Neural progenitor cell (in vitro differentiated cells): ENCODE measurements at places on chromosomes 2 and 18.

GRCh38 chr18:69758458-69758857, 189.2 kb downstream of the CD226 start:
- DNase-seq: no peak

DNA sequence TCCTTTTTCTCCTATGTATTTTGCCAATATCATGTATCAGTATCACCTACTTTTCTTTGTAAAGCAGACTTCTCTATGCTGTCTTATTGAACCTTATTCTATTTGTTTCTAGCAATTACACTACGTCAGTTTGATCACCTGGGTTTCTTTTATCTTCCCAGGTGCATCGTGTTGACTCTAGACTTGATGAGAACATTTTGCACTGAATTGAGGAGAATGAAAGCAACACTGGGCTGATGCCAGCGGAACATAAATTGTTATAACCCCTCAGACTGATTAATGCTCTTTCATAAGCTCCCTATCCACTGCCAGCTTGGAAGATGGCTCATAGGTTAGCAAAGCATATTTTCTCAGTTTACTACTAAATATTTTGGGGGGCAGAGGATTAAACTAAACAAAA, 140.6 kb downstream of the EPHA4 start:
- no peak for DNase-seq

DNA sequence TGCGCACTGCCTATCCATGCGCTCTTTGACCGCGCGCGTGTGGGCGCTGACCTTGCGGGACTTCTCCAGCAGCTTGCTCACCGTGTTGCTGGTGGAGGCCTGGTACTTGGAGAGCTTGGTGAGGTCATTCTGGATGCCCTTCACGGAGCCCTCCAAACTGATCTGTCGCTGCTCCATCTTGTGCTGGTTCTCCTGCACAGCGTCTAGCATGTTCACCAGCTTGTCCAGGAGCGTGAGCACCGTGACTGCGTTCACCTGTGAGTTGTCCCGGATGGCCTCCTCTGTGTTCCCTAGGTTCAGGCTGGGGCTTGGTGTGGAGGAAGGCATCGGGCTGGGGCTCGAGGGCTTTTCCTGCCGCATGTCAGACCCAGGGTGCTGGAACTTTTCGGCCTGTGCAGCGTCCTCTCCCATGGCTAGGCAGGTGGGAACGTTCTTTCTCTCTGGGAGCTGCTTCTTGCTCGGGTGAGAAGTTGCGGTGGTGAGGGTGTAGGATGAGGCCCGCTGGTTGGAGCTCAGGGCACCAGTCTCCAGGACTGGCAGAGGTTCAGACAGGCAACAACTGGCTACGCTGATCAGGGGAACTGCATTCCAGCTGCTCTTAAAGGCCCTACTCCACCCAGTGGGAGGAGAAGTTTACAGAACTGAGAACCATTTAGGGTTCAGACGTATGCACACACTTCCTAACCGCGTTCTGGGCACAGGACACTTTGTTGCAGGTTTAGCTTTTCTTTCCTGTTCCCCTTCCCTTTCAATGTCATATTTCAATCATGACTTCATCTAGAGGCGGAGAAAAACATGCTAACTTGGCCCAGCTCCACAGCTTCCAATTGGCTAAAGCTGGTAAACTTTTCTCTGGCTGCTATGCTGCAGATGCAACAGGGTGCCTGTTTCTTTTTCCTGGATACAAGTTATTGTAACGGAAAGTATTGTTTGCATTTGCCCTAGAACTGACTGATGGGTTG, at the start of gene CAVIN2:
CAVIN2 (minus strand) TSS at position 574 of the 962 bp plus-strand sequence; CDS start at position 411, 163 bp downstream.
- peak; percentile 7 for DNase-seq

DNA sequence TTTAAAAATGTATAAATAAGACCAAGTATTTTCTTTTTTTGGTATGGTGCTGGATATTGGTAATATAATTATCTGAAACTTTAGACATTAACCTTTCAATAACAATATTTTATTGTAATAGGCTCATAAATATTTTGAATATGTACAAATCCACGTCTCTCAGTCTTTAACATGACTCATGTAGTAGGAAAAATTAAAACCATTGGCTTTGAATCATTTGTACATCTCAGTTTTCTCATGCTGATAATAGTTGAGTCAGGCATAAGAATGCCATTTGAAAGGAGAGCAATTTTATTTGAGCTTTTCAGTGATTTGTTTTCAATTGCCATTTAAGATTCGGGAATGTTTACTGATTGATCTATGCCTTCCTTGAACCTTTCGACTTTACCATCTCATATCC, 364.8 kb downstream of the TGIF1 start:
- DNase-seq: no peak

DNA sequence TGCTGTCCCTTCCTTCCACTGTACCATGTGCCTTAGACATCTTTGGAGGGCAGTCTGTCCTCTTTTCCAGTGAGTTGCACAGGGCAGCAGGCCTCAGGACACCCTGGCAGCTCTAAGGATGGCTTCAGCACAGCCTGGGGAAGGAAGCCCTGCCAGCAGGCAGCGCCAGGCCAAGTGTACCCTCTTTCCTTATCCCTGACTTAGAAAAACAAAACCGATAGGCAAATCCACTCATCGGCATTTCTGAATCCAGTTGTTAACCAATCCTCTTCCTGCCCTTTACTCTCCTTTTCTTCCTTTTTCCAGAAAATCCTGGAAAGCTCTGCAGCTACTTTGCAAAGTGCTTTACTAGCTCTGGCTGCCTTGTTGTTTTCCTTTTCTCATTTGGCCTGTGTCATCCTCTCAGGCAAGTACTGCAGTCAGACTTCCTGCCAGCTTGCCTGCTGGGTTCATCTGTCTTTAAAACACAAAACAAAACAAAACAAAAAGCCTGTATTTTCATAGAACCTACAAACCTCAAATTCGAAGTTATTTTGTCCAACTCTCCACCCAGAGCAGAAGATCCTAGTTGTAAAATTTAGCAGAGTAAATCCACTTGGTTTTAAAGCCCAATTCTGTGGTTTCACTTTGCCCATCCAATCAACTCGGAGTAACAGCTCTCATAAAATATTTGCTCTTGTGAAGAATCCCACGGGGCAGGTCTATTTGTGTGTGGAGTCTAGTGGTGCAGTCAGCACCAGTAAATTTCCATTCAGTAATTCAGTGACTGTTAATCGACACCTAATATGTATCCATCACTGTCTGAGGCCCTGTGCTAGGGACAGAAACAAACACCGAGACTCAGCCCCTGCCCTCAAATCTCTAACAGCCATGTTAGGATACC, 45.2 kb downstream of the PCBP1 start:
- no peak for DNase-seq

DNA sequence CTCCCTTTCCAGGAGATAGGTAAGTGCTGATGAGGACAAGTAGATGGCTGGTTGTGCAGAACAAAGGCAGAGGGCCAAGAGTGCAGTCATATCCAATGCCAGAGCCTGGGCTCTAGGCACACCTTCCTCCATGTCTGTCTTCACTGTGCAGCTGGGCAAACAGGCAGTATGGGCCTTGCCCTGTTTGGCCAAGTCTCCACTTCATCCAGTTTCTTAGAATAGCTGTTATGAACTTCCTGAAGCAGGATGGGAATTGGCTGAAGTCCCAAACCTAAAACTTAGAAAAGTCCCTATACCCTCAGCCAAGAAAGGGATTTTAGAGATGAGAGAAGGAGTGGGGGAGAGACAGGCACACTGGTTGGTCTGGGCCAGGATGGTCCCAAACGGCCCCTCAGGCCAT, 37.5 kb upstream of the CYP26B1 start:
- DNase-seq: no peak

DNA sequence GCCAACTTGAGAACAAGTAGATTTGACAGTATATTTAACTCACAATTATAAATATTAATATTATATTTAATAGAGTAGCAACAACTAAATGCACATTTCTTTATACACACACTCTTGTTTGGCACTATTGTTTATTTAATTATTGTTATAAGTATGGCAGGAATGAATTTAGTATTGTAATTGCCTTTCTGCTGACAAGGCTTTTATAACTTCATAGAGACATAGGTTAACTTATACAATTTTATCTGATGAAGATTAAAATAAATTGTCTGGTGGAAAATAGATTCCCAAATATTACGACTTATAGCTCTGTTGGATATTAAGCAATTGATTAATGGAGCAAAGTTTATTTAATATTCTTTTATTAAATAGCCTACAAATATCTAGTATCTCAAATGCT, 347.9 kb upstream of the CDH19 start:
- DNase-seq: no peak

DNA sequence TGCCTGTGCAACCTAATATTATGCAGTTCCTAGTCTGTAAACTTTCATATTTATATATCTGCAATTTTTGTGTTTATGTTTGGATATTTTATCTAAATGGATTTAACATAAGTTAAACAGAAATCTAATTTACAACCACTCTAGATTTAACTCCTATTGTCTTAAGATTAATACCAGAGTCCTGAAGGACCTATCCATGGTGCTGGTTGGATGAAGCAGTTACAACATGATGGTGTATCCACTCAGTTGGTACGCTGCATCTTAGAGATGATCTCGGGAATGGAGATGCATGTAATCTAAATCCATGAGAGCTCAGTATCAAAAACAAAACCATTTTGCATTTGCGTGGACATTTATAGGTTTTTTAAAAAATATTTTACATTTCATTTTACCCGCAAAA, 745.9 kb upstream of the SLC8A1 start:
- peak; percentile 13 for DNase-seq

GRCh38 chr2:27182346-27182745, 29.5 kb upstream of the ATRAID start:
- no peak for DNase-seq
